ENCODE measurements at places on chromosomes 7 and 10.

DNA sequence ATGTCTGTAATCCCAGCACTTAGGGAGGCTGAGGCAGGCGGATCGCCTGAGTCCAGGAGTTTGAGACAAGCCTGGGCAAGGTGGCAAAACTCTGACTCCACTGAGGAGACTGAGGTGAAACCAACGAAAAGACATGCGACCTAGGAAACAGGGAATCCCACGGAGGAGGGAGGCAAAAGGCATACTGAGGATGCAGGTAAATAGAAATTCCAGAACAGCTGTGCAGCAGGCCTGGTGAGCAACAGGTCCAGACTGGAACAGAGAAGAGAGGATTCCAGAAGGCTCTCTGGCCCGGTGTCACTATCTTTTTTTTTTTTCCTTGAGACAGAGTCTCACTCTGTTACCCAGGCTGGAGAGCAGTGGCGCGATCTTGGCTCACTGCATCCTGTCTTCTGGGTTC lies 7.3 kb downstream of the KLRG2 start:
- no peak for DNase-seq

DNA sequence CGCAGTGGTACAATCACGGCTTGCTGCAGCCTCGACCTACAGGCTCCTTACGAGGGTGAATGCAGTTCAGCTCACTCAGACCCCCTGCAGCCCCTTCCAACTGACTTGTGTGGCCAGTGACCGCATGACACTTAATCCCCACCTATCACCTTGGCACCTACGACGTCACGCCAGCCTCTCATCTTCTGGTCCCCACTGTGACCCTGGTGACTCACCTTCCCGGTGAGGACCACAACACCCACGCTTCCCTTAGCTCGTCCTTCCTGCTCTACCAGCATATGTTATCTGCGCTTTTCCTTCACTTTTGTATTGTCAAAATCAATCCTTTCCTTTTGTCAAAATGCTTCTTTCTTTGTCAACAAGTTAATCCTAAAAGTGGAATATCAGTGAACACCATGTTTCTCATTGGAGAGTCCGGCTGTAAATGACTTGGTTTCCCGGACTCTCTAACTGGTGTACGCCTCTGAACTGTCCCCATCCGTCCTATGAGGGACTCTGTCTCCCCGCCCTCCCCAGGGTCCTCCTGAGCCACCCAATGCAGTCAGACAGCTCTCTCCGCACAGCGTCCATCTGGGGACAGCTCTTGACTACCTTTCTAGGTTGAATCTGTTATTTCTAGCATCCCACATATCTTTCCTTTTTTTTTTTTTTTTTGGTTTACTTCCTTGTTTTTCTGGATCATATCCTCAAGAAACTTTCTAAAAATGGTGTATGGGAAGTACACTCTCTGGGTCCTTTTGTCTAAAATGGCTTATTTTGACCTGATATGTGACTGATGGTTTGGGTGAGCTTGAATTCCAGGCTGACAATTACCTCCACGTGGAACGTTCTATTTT lies 37.3 kb downstream of the CFAP46 start:
- no peak for DNase-seq

DNA sequence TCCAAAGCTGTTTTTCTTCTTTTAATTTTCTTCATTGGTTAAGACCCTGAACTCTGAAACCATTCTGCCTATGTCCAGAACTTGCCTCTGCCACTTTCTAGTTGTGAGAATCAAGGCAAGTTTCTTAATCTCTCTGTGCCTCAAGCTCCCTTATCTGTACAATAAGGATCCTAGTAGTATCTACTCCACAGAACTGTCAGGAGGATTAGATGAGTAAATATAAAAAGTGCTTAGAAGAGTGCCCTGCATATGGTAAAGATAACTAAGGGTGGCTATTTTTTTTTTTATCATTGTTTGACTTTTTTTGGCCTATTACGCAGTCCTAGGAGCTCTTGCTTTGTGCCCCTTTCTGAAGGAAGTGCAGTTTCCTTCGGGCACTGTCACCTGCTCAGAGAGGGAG lies 46.4 kb upstream of the RAPGEF5 start:
- no peak for DNase-seq

DNA sequence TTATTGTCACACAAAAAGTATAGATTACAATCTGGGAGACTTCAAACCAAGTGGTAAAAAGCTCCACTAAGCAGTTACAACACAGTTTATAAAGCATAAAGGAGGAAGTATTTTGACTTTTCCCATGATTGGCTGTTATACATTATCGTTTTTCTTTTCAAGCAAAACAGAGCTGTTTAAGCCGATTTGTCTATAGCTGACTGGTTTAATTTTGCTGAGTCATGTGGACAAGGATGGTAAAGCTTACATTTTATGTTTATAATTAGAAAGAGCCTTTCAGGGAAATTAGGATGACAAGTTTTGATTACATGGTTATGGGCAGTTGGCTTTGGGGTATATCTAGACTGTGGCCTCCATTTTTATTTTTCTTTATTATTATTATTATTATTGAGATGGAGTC lies 152.5 kb upstream of the STK17A start:
- DNase-seq = no peak

- DNase-seq = peak; percentile 76
Measured at GRCh38 chr10:90884431-90884830, 12.7 kb downstream of the RPP30 start.

- DNase-seq = no peak
Measured at GRCh38 chr7:148472406-148472805, 118.2 kb upstream of the C7orf33 start.

DNA sequence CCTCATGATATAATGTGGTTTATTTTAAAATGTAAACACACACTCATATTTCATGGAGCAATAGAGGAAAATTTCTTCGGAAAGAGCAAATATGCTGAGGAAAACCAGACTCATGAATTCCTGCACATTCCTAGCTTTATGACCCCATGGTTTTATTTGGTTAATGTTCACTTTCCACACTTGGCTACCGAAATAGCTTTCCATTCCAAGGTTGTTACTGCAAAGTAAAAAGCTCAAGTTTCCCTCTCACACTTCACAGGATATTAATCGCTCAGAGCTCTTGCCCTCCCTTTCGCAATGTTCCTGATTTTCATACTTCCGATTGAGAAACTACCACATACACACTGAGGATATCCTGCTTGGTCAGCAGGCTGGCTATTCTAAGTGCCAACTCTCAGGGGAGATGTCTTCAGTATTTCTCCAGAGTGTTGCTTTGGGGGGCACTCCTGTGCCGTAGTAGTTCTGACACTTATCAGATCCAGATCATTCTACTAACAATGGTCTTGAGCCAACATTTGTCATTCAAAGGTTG lies 77.5 kb upstream of the STEAP1B start:
- DNase-seq = peak; percentile 98

DNA sequence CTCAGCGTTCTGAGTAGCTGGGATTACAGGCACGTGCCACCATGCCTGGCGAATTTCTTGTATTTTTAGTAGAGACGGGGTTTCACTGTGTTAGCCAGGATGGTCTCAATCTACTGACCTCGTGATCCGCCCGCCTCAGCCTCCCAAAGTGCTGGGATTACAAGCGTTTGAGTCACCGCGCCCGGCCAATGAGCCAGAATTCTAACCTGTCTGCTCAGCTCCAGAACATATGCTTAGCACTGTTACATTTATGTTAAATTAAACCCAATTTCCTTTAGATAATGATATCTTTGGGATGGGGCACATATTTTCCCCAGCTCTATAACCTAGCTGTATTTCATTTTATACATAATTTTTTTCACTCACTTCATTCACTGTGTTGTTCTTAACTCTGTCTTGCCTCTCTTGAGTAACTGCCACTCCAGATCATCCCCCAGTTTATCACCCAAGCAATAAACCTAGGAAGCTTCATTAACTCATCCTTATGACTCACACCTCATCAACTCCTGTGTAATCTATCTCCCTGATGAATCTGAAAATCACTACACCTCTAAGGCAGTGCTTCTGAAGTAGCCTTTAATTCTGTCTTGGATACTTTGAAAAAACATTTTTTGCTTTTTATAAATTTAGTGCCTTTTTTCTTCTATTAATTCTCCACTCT lies 559.7 kb upstream of the ZWINT start:
- no peak for DNase-seq

DNA sequence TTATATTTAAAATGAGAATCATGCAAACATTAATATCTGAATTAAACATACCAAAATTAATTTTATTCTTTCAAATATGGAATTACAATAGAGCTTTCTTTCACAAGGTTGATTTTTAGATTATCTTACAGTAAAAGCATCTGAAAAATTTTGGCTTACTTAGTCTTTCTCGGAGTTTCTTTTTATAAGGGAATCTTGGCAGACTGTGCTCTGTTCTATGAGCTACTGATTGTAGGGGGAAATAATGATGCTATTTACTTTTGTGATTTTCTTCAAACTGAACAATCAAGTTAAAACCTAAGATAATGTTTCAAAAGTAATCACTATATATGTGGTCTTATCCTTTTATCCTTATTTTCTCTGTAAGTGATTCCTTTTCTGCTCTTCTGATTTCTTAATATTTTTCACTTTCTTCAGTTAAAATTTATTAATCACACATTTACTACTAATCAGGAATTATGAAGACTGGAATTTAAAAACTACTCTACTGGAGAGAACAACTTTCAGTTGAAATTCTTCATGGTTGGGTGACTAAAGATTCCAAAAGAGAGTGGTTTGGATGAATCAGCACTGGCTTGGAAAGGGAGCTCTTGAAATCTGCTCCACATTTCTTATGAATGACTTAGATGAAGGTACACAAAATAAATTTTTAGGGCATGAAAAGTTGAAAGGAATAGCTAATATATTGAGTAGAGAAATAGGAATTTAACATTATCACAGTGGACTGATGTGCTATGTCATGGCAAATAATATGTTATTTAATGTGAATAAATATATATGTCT lies 103.9 kb downstream of the PPP1R9A start:
- peak; percentile 55 for DNase-seq

DNA sequence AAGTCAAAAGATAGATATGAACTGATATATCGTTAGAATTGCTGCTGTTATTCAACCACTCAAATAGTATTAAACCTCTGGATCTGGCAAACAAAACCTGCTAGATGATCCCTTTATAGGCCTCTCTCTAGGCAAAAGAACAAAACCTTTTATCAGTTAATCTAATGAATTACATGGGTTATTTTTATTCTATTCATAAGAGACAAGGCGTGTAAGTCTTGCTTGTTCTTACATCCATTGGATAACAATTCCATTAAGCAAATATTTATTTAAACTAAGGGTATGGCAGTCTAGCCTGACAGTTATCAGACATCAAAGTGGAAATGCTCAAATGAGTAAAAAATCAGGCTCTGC lies 16.6 kb upstream of the ADRB1 start:
- DNase-seq = no peak

GRCh38 chr10:4344492-4344994 lies 481.5 kb upstream of the AKR1E2 start:
- peak; percentile 100 for DNase-seq

DNA sequence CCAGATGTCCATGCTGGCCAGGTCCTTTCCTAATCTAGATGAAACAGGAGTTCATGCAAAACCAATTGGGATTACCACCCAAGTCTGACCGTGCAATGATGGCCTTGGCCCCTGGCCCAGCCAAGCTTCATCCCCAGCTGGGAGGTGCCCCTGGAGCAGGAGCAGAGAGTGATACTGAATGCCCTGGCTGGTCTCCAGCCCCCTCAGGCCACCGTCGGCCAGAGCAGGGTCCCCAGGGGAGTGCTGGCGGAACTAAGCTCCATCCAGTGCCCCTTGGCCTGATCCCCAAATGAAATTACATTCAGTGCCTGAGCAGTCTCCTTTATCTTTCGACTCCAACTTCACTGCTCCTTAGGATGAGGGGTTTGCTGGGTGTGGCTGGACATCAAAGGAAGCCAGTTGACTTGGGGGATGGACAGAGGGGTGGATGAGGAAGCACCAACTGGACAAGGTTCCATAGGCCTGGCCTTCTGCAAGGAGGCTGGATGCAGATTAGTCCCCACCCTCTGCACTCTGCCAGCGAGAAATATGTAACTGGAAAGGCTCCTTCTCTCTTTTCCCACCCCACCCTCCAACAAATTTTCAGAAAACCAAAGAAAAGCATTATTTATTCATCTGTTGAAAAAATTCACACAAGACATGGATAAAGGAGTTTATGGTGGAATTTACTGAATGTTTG lies 275.5 kb downstream of the PLXNA4 start:
- DNase-seq = no peak

DNA sequence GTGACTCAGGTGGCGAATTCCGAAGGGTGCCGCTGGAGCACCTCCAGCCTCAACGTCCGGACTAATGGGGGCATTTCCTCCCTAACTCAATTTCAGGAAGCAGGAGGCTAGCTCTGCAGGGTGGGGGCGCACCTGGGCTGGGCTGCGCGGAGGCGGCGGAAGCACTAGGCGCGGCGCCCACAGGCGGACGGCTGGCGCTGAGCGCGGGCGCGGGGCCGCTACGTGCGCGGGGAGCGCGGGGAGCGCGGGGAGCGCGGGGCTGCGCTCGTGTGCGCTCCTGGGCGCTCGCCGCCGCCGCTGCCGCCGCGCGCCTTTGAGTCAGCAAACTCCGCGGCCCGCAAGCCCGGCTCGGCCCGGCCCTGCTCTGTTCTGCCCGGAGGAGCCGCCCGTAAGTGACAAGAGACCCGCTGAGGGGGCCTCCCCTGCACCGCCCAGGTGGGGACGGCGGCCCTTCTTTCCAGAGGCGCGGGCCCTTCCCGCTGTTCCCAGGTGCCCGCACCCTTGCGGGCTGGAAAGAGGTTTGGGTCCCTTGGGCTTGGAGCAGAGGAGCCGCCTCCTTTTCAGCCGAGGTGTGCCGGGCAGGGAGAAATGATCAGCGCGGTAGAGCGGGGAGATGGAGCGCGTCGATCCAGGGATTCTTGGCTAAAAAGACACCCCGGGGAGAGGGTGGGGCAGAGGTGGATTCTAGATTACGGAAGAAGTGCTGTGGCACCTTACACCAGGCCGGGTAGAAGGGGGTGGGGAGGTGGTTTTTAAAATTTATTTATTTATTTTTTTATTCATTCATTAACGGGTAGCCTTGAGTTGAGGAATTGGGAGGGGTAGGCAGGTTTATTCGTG lies at the start of gene SNX10:
SNX10 (plus strand) TSS at position 164 of the 840 bp plus-strand sequence. CDS start 54,581 bp downstream, outside the sequence.
- DNase-seq = no peak

GRCh38 chr7:139114585-139114984 lies 5.1 kb upstream of the ZC3HAV1 start:
- no peak for DNase-seq

GRCh38 chr10:121899727-121900126 lies 28.1 kb downstream of the ATE1 start:
- DNase-seq = no peak

- no peak for DNase-seq
Measured at GRCh38 chr10:29916669-29917068, 142.7 kb downstream of the JCAD start.

DNA sequence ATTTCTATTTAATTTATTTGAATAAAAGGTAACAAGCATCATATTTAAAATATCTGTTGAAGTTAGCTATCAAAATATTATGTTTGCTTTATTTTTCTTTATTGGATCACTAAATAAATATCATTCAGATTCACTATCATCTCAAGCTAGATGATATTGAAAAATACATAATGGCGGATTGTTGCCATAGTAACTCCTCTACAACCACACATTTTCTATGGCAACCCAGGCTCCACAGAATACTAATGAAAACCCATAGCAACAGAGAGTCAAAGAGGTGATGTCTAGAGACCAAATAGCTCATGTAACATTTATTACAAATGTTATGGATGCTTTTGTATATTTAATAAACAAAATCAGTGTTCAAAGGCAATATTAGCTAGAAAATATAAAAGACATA lies 148.9 kb upstream of the CDK1 start:
- DNase-seq = no peak

GRCh38 chr7:150631866-150632864 lies at the start of gene GIMAP6:
Gene GIMAP6, minus strand, starts transcription at chr7:150632385. Its CDS starts 2,243 bp downstream, at chr7:150630142.
- no peak for DNase-seq

GRCh38 chr7:55058314-55058713 lies 39.5 kb downstream of the EGFR start:
- no peak for DNase-seq

GRCh38 chr10:123024540-123024939 lies 15.7 kb downstream of the ACADSB start:
- no peak for DNase-seq

- DNase-seq = peak; percentile 54
Measured at GRCh38 chr10:18737236-18737635, 78.0 kb downstream of the ARL5B start.

Measured in stromal cell of bone marrow (primary cell).